ENCODE measurements at places on chromosomes 12 and 14. TPM values are rescaled to one million over a fixed set of nuclear protein-coding genes. Genes with fewer than 3 reads are reported as not detected.

The PLEKHD1 gene
- 0.08 TPM for total RNA-seq

The TAS2R31 gene
- 4.9 TPM for total RNA-seq

The HOTAIR gene
- not detected for total RNA-seq

The RDH11 gene
- 55.2 TPM for total RNA-seq

The CMA1 gene
- not detected for total RNA-seq

DNA sequence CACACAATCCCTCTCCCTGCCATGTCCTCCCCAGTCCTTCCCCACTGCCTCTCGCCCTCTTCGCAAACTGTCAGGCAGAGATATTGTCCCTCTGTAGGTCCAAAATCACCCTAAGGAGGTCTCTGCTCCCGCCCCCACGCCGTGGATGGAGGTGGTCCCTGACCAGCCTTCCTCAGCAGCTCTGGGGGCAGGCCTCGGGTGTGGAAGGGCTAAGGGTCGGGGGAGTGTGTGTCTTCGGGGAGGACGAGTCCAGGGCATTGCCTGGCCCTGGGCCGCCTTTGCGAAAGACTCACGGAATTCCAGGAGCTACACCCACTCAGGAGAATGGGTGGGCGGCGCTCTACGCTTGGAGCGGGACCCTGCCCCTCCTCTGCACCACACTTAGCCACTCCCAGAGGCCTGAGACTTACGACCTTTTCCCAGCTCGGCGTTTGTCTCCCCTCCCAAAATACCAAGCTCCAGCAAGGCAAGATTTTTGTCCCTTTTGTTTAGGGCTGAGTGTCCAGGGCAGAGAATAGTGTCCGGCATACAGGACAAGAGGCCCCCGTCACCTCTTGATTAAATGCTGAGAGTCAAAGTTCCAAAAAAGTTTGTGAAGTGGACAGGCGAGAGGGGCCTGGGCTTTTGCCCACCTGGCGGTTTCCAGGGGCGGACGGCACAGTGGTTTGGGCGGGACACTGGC, 881 bp downstream of the PYGL start:
- no peak for DNase-seq
